ENCODE measurements at places on chromosomes 5 and 9.

DNA sequence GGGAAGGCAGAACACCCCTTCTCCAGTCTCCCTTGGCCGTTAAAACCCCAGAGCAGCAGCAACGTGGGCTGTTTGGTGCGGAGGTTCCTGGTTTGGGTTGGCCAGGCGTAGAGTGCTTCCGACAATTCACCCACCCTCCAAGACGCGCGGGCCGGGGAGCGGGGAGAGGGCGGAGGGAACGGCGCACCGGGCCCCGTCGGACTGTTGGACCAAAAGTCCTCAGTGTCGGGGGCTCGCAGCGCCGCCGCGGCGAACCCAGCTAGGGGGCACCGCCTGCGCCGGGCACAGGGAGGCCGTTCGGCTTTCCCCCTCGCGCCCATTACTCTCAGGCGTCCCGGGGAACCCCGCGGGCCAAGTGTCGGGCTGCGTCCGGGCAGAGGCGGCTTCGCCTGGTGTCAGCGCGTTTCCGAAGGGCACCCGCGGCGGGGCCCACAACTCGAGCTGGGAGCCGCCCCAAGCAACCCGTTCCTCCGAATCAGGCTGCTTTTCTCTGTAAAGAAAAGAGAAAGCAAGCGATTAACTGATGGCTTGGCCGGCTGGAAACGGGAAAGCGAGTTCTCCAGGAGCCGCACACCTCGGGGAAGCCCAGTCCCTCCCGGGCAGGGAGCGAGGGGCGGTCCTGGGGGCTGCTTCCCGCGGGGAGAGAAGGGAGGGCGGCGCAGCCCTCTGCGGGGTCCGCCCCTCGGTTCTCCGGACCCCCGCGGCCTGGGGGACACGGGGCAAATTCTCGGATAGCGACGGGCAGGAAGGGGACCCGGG is 145.5 kb downstream of the ERCC6L2 start:
- DNase-seq, result peak; percentile 75

DNA sequence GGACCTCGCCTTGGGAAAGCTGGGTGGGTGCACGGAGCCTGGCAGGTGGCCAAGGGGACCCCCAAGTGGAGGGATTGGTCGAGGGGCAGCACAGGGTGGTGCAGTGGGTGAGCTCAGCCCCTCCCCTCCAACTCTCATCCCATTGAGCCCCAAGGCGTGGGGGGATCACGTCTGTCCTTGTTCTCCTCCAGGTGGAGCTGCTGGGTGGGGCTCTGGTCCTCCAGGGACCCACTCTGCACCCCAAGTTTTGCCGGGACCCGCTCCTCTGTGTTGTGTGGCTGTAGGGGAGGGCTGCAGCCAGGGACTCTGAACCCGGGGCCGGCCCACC is 3.6 kb upstream of the FUT7 start:
- no peak for DNase-seq

DNA sequence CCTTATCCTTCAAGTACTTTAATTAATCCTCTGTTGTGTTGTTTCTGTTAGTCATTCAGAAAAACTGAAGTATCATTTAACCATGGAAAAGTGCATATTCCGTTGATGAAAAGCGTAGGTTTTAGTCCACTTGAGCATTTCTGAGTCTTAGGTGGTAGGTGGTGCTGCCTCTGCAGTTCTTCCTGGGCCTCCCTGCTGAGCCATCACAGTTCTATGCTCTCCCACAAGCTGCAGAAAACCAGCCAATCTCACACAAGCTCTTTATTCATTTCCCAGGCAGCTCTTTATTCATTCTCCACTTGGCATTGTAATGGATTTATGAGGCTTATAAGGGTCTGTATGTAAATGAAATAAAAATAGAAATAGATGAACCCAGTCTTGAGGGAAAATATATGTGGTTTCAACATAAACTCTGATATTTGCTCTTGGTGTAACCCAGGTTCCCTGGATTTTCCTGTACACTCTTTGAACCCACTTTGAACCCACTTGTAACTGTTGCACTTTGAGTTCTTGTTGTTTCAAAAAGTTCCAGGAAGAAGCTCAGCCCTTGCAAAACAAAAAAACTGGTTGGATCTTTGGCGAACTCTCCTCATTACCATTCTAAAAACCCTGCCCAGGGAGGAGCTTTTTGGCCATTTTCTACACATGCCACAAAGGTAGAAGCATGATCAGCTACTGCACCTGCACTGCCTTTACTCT is 56.0 kb downstream of the ZNF510 start:
- no peak for DNase-seq

GRCh38 chr5:39712316-39713249 is 287.8 kb upstream of the DAB2 start:
- no peak for DNase-seq

DNA sequence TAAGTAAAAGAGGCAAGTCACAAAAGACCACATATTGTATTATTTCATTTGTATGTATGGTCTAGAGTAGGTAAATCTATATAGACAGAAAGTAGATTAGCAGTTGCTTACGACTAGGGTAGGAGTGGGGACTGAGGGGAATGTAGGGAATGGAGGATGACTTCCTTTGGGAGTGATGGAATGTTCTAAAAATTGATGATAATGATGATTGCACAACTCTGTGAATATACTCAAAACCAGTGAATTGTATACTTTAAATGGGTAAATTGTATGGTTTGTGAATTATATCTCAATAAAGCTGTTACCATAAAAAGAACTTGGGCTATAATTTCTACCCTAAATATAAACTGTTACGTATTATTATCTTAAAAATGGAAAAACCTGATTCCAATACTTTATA is 35.0 kb downstream of the ADAMTS6 start:
- DNase-seq, result no peak

DNA sequence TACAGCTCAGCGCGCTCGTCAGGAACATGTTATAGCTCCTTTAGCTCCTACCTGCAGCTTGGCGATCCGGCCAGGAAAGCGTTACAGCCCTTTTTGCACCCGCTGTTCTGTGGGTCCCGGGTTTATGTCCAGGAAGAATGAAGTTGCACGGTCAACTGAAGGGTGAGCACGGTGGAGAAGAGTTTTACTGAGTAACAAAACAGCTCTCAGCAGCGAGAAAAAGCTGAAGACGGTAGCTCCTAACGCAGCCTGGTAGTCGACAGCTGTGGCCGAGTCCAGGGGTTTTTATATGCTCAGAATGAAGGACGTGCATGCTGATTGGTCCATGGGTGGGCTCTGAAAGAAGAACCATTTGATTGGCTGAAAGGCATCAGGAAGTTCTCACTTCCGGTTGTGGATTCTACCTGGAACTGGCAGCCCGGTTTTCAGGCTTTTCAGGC is 1830.1 kb upstream of the NUDT12 start:
- DNase-seq, result no peak

- DNase-seq, result no peak
Measured at GRCh38 chr5:32042551-32042961, 131.6 kb downstream of the GOLPH3 start.

- no peak for DNase-seq
Measured at GRCh38 chr5:133817456-133817855, 151.0 kb downstream of the C5orf15 start.

GRCh38 chr9:127846443-127847177 is 7.8 kb downstream of the ENG start:
- no peak for DNase-seq

DNA sequence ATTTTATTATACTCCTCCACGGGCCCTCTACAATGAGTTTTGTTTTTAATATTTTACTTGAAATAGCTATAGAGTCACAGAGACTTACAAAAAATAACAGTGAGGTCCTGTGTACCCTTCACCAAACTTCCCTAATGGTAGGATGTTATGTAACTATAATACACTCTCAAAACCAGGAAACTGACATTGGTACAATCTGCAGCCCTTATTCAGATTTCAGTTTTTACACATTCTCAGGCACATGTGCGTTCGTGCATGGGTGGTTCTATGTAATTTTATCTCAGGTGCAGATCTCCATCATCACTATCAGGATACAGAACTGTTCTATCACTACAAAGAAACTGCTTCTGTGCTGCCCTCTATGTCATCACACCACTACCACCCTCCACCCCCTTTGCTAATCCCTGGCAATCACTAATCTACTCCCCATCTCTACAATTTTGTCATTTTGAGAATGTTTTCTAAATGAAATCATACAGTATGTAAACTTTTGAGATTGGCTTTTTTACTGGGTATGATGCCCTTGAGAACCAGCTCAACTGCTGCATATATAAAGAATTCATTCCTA is 16.4 kb downstream of the RAB14 start:
- no peak for DNase-seq

DNA sequence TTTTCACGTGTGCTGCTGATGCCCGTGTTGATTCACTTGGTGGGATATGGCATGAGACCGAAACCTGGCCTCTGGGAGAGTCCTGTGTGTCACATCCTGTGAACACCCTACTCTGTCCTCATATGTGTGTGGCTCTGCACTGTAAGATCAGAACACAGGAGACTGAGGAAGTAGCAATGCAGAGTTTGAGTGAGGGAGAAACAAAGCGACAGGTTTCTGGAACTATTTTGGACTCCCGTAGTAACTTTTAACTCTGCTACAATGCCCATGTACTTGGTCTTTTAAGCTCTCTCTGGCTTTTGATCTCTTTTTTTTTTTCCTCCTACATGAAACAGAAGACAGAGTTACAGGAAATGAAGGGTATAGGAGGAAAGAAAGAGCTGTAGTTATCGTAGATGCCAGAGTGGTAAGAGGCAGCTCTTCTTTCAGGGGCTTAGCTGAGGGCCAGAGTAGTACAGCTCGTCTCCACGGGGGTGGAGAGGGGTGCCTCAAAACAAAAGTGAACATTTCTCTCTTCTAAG is 26.6 kb downstream of the GRAMD2B start:
- DNase-seq, result peak; percentile 91

DNA sequence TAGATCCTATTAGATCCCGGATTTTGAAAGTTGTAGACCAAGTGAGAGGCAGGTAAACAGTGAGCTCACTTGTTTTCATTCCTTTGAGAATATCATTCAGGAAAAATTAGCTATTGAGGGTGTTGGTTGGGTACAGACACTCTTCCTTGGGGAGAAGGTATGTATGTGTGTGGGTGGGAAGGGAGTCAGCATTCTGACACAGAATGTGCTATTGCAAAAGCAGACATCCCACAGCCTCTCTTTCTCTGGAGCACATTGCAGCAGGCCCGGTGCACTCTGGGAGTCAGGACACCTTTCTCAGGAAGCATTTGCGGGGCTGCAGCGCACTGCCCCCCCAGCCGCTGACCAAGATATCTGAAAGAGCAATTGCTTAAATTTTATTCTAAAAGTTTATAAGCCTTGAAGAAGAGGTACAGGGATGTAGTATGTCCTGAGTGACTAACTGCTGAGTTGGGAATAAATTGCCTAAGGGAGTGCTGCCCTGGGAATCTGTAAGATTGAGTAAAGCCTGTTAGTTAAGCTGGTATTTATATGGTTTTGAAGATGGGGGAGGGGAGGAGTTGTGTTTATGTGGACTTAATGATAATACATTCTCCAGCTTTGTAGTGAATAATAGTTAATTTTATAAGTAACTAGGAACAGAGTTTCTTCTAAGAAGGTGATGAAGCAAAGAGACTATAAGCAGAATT is 5.2 kb downstream of the TNFAIP8 start:
- DNase-seq, result no peak

DNA sequence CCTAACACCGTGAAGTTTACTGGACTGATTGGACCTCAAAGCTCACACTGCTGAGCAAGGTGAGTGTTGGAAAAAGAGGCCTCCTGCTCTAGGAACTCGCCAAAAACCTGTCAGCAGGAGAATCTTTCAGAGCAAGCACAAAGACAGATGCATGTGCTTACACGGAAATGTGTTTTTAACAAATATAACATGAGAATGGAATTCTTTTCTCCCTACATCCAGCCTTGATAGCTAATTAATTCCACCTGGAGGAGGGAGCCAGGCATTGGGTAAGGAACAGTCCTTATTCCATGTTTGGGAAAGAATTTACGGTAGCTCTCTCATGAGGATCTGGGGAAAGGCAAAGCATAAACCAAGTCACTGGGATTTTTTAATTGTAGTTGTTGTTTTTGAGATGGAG is 98.8 kb downstream of the KLF4 start:
- no peak for DNase-seq

GRCh38 chr5:174547814-174548213 is 176.6 kb upstream of the MSX2 start:
- no peak for DNase-seq

DNA sequence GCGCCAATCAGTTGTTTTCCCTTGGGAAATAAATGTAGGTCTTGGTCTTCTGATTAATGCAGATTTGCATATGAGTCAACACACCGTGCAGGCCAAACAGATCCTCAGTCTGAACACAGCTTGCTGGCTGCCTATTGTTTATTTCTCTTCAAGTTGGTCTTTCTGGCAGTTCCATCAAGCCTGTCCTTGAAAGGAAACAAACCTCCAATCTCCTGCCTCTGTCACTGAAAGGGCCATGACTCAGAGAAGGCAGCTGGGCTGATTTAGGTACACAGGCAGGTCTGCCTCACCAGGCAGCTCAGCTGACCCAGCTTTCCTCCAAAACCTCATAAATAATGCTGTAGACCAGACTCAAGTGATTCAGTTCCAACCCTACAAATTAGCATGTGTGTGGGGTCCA is 175.9 kb downstream of the MAN2A1 start:
- no peak for DNase-seq

GRCh38 chr5:6361101-6361500 is 17.2 kb downstream of the MED10 start:
- DNase-seq, result no peak

DNA sequence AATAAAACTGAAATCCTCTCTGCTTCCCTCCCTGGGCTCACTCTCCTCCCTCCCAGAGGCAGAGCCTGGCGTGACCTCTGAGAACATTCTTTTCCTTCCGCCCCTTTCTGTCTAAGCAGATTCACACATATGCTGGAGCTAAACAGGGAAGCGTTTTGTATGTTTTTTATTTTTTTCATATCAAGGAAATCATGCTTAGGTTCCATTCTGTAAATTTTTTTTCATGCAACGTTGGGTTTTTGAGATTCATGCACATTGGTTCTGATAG is 20.2 kb upstream of the BARHL1 start:
- no peak for DNase-seq

DNA sequence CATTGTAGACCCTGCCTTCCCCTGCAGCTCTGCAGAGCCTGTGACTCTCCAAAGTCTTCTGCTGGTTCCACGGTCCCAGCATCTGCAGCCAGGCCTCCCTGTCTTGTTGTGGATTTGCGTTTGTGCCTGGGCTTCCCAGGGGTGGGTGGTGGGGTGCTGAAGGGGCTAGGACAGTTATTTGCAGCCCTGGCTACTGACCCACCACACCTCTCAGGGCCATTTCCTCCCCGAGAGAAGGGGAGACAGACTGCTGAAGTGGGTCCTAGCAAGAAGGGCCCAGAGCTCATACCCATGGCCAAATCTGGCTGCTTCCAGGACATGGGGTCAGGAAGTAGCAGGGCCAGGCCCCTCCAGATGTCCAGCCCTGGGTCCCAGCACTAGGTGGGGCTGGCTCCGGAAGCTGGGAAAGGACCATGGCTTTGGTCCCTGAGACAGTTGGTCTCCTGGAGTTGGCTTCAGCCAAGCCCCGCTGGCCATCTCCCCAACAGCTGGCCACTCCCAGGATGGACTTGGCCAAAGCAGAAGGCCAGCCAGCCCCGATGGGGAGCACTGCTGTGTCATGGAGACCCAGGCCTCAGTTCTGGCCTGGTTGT is 26.3 kb downstream of the GSN start:
- no peak for DNase-seq
